ENCODE measurements at places on chromosomes 1 and 21.

- peak; percentile 87 for DNase-seq
Observed at GRCh38 chr1:221715321-221716169, 26.3 kb downstream of the DUSP10 start.

GRCh38 chr1:33042831-33043230 is 6.1 kb upstream of the AK2 start:
- no peak for DNase-seq

GRCh38 chr1:2314273-2314802 is 77.0 kb downstream of the MORN1 start:
- no peak for DNase-seq

DNA sequence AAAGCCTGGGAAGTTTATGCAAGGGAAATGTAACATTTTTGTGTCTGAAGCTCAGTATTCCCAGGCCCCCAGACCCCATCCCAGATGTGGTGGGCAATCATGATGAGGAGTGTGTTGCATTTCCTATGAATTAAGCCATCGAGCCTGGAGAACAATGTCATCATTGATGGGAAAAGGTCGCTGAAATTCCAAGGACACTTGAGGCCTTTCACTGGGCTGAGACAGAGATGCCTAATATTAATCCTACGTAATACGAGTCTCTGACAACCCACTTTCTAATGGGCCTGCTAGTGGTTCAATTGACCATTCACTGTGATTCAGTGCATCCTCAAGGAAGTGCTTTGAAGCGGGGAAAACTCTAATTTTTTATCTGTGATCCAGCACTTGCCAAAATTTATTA is 291.6 kb downstream of the PLPP3 start:
- DNase-seq, result no peak

GRCh38 chr1:184222652-184223052 is 164.2 kb upstream of the C1orf21 start:
- DNase-seq, result no peak

- DNase-seq, result no peak
Observed at GRCh38 chr1:161981735-161982506, 41.7 kb downstream of the OLFML2B start.

GRCh38 chr1:222251847-222252246 is 296.1 kb downstream of the HHIPL2 start:
- DNase-seq, result no peak

GRCh38 chr1:192459467-192459866 is 116.1 kb upstream of the RGS1 start:
- no peak for DNase-seq

DNA sequence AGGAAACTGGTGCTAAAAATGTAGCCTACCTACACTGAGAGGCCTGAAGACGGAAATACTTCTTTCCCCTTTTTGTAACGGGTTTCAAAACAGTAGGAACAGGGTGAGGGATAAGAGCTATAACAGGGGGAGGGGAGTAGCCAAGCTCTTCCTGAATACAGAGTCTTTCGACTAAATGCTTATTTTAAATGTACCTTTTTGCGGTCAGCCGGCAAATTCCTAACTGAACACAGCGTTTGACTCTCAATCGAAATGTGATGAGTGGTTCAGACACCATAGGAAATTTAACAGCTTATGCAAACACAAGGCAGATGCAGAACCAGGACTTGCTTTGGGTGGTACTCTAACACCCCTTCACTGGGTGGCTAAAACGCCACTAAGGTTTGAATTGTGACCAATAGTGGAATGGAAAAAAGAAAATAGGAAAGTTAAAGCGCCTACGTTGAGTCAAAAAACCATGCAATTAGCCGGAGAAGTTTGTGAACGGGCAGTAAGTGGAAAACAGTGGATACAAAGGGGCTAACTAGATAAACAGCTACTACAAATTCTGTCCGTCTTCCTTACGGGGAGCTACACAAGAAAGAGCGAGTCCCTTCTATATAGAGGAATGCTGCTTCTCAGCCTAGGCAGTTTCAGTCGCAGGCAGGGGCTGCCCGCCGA is 1.7 kb downstream of the EGLN1 start:
- no peak for DNase-seq

GRCh38 chr1:155134880-155135414 is 705 bp upstream of the SLC50A1 start:
- DNase-seq, result no peak
